HCT116 (cell line): ENCODE measurements at places on chromosomes 1 and 21.

- DNase-seq = no peak
- no peak overlapping the region for H3K27ac ChIP-seq
- H3K27me3 ChIP-seq = no peaks in the 10 kb centered on the region
- no peaks in the 10 kb centered on the region for H3K36me3 ChIP-seq
- H3K4me1 ChIP-seq = no peaks in the 10 kb centered on the region
Observed at GRCh38 chr1:167427848-167428247, 90.5 kb downstream of the CD247 start.

GRCh38 chr21:45944601-45945000 is 37.0 kb upstream of the COL6A1 start:
- no peaks in the 10 kb centered on the region for H3K36me3 ChIP-seq

GRCh38 chr1:164608651-164609057 is 49.7 kb downstream of the PBX1 start:
- no peak for DNase-seq
- H3K4me3 ChIP-seq = no peak overlapping the region

DNA sequence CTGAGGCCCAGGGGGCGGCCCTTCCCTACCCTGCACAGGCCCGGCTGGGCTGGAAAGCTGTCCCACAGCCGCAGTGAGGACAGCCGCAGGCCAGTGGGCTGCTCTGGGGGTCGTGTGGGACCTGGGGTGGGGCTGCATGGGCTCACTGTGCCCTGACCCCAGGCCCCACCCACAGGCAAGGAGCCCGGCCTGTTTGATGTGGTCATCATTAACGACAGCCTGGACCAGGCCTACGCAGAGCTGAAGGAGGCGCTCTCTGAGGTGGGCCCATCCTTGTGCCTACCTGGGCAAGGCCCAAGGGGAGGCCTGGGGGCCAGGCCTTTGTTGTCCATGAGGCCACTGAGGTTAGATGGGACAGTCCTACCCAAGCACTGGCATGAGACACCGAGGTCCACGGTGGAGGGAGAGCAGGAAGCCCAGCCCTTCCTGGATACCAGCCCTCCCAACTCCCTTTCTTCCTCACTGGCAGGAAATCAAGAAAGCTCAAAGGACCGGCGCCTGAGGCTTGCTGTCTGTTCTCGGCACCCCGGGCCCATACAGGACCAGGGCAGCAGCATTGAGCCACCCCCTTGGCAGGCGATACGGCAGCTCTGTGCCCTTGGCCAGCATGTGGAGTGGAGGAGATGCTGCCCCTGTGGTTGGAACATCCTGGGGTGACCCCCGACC is 1.4 kb upstream of the GJC2 start:
- H3K4me3 ChIP-seq = no peak overlapping the region
- no peak for DNase-seq
- no peak overlapping the region; the same call in 1 of the 2 replicates for H3K27ac ChIP-seq
- H3K36me3 ChIP-seq = 0 out of 2 replicates have a peak, but pooled peaks cover 6% of the 10 kb centered on the region
- no peaks in the 10 kb centered on the region for H3K4me1 ChIP-seq

- H3K27ac ChIP-seq = no peak overlapping the region
- DNase-seq = no peak
- H3K36me3 ChIP-seq = no peaks in the 10 kb centered on the region
- no peaks in the 10 kb centered on the region for H3K4me1 ChIP-seq
- H3K27me3 ChIP-seq = no peaks in the 10 kb centered on the region
Observed at GRCh38 chr1:170149241-170149640, 3.5 kb downstream of the NTMT2 start.

- no peaks in the 10 kb centered on the region for H3K4me1 ChIP-seq
- H3K4me3 ChIP-seq = no peak overlapping the region
- DNase-seq = no peak
- H3K36me3 ChIP-seq = no peaks in the 10 kb centered on the region
- no peaks in the 10 kb centered on the region for H3K27me3 ChIP-seq
Observed at GRCh38 chr1:101902199-101902598, 94.5 kb downstream of the OLFM3 start.

DNA sequence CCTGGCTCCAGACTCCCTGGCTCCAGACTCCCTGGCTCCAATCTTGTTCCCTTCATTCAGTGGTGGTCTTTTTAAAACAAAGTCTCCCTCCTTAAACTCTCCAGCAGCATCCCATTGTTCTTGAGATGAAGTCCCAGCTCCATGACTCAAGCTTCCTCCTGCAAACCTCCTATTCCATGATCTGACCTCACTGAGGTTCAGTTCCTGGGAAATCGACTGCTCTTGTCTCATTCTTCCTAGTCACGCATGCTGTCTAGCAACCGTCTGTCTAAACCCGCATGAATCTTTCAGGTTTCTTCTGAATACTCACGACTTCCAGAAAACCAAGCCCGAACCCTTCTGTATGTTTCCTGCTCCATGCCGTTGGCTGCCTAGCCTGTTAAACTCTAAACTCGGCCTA is 91.9 kb downstream of the RAVER2 start:
- H3K4me1 ChIP-seq = no peaks in the 10 kb centered on the region
- H3K36me3 ChIP-seq = peaks cover 5% of the 10 kb centered on the region
- no peaks in the 10 kb centered on the region for H3K27me3 ChIP-seq
- no peak overlapping the region for H3K4me3 ChIP-seq

GRCh38 chr1:147549526-147549925 is 8.2 kb downstream of the BCL9 start:
- no peak overlapping the region for H3K4me3 ChIP-seq
- H3K27ac ChIP-seq = no peak overlapping the region
- peaks cover 14% of the 10 kb centered on the region for H3K4me1 ChIP-seq
- no peaks in the 10 kb centered on the region; the same call in 1 of the 2 replicates for H3K27me3 ChIP-seq
- DNase-seq = no peak

- H3K27ac ChIP-seq = no peak overlapping the region
- H3K27me3 ChIP-seq = no peaks in the 10 kb centered on the region
- peaks cover 4% of the 10 kb centered on the region; the same call in 1 of the 2 replicates for H3K4me1 ChIP-seq
- no peak for DNase-seq
Observed at GRCh38 chr1:11770011-11770410, 8.0 kb downstream of the C1orf167 start.

GRCh38 chr1:116218922-116219321 is 107.7 kb downstream of the MAB21L3 start:
- no peaks in the 10 kb centered on the region for H3K4me1 ChIP-seq
- no peak overlapping the region for H3K27ac ChIP-seq
- no peaks in the 10 kb centered on the region for H3K27me3 ChIP-seq
- no peak for DNase-seq
- H3K4me3 ChIP-seq = no peak overlapping the region
- H3K36me3 ChIP-seq = no peaks in the 10 kb centered on the region

GRCh38 chr21:45830221-45830640 is 151.3 kb upstream of the COL6A1 start:
- no peak overlapping the region for H3K4me3 ChIP-seq
- H3K4me1 ChIP-seq = no peaks in the 10 kb centered on the region
- H3K27ac ChIP-seq = no peak overlapping the region
- H3K36me3 ChIP-seq = no peaks in the 10 kb centered on the region

GRCh38 chr1:44848456-44849181 is 5.6 kb upstream of the PTCH2 start:
- H3K27me3 ChIP-seq = no peaks in the 10 kb centered on the region
- H3K4me3 ChIP-seq = no peak overlapping the region
- no peaks in the 10 kb centered on the region for H3K4me1 ChIP-seq

- H3K4me3 ChIP-seq = no peak overlapping the region
- no peaks in the 10 kb centered on the region for H3K27me3 ChIP-seq
- H3K36me3 ChIP-seq = no peaks in the 10 kb centered on the region
- DNase-seq = no peak
Observed at GRCh38 chr1:98523256-98523655, 138.3 kb upstream of the SNX7 start.

GRCh38 chr1:92443893-92444292 is 42.8 kb downstream of the GFI1 start:
- H3K4me3 ChIP-seq = no peak overlapping the region
- DNase-seq = no peak
- H3K27me3 ChIP-seq = no peaks in the 10 kb centered on the region
- no peak overlapping the region for H3K27ac ChIP-seq
- H3K36me3 ChIP-seq = no peaks in the 10 kb centered on the region
- H3K4me1 ChIP-seq = no peaks in the 10 kb centered on the region

GRCh38 chr21:36200081-36200561 is 43.5 kb downstream of the DOP1B start:
- no peak overlapping the region for H3K4me3 ChIP-seq
- DNase-seq = no peak
- no peaks in the 10 kb centered on the region for H3K27me3 ChIP-seq

DNA sequence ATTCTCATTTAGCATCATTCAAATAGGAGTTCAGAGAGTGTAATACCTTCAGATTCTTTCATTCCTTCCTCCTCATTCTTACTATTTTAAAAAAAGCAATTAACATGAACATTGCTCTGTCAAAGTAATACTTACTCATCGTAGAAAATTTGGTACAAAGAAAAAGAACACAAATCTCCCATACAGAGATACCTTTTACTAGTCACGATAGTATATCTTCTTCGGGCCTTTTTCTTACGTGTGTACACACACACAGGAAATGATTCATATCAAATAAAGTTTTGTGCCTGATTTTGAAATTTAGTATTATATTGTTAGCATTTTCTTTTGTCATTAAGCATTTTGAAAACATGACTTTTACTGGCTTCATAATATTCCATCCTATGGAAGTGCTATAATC is 52.9 kb downstream of the NCF2 start:
- H3K4me1 ChIP-seq = no peaks in the 10 kb centered on the region
- H3K4me3 ChIP-seq = no peak overlapping the region

GRCh38 chr1:173204693-173205092 is 2.4 kb downstream of the TNFSF4 start:
- H3K36me3 ChIP-seq = no peaks in the 10 kb centered on the region
- H3K4me1 ChIP-seq = peaks cover 20% of the 10 kb centered on the region
- H3K27ac ChIP-seq = no peak overlapping the region
- H3K27me3 ChIP-seq = no peaks in the 10 kb centered on the region
- DNase-seq = no peak
- no peak overlapping the region for H3K4me3 ChIP-seq

DNA sequence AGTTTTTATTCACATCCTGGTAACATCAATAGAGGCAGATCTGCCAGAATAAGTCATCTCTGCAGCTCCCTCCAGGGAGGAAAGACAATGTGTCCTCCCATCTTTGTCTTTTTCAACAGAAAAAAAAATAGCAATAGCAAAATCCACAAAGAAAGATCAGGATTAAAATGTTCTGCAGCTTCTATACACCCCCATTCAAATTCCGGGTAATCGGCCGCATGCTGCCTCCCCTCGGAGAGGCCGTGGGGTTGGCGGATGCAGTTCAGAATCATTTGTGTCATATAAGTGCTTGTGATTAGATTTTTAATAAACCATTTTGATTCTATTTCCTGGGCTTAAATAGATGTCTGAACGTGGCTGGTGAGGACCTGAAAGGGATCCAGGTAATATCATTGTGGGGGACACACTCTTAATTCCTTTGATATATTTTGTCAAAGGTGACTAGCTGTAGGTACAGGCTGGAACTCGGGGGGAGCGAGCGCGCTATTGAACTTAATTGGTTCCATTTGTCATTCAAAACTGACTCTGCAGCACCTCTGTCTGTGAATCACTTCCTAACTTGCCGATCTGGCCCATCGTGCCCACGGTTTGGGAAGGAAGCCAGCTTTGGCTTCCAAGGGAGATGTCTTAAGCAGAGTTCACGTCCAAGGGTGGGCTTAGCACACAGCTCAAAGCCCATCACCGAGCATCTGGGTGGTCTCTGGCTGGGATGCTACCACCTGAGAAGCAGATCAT is 85.6 kb upstream of the ARHGEF16 start:
- no peak overlapping the region for H3K4me3 ChIP-seq
- H3K4me1 ChIP-seq = peaks cover 17% of the 10 kb centered on the region
- H3K27ac ChIP-seq = no peak overlapping the region
- H3K27me3 ChIP-seq = no peaks in the 10 kb centered on the region
- no peaks in the 10 kb centered on the region for H3K36me3 ChIP-seq
- DNase-seq = no peak

DNA sequence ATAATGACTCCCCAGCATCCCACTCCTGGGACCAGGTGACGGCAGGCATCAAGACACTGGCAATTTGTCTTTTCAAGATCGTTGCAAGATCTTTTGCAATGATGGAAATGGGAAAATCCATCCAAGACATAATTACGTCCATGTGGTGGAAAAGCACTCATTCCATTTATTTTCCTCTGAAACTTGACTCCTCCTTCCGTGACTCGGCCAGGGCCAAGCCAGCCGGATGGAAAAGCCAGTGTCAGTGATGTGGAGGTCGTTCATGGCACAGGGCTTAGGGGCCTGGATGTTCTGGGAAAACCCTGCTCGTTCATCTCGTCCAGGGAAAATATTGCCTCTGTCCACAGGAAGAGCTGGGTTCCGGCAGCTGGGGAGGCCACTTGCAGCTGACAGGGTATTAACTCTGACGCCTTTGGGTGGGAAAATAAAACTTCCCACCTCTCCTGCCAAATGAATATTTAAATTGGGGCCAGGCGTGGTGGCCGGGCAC is 46.2 kb downstream of the C1orf198 start:
- H3K4me3 ChIP-seq = no peak overlapping the region
- DNase-seq = no peak
- H3K27ac ChIP-seq = no peak overlapping the region
- H3K27me3 ChIP-seq = no peaks in the 10 kb centered on the region

DNA sequence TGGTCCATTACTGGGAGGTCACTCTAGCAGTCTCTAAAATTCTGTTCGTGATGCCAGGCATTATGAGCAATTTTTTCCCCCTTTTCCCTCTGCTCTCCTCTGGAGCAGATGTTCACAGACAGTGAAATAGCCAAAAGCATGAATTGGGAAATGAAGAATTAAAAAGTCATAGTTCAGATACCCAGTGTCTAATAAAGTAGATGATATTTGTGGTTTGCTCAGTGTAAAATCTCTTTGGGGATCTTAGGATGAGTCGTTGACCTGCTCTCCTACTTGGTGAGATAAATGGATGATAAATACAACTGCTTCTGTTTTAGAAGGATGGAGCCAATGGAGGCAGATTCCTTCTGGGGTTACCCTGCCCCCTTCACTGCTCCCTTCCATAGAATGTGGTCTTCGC is 56.3 kb downstream of the KIAA0040 start:
- H3K4me3 ChIP-seq = no peak overlapping the region
- no peak for DNase-seq
- H3K36me3 ChIP-seq = no peaks in the 10 kb centered on the region
- H3K4me1 ChIP-seq = peaks cover 8% of the 10 kb centered on the region; the same call in 1 of the 2 replicates
- peaks cover 7% of the 10 kb centered on the region for H3K27me3 ChIP-seq
- no peak overlapping the region for H3K27ac ChIP-seq

DNA sequence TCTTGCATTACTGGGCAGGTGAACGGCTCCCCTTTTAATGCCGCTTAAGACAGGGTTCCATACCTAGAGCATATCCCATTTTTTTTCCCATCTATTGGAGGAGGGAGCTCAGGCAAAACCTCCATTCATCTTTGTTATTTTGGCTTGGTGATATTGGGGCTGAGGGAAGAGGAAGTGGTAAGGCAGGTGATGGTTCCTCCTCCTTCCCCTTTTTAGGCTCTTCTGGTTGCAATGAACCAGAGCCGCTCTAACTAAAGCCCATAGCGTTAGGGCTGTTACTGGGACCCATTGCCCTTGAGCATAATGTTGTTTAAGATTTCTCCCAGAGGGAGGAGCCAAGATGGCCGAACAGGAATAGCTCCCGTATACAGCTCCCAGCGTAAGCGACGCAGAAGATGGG is 21.1 kb downstream of the PYHIN1 start:
- H3K27ac ChIP-seq = no peak overlapping the region
- H3K4me3 ChIP-seq = no peak overlapping the region
- DNase-seq = no peak
- H3K27me3 ChIP-seq = no peaks in the 10 kb centered on the region

- H3K27me3 ChIP-seq = no peaks in the 10 kb centered on the region
- no peaks in the 10 kb centered on the region for H3K36me3 ChIP-seq
- no peak overlapping the region for H3K27ac ChIP-seq
- DNase-seq = no peak
- no peaks in the 10 kb centered on the region for H3K4me1 ChIP-seq
Observed at GRCh38 chr1:208917723-208918122, 665.8 kb upstream of the CAMK1G start.
